Smooth muscle cell of the pulmonary artery (primary cell): ENCODE measurements at places on chromosomes 1 and 21. TPM values are rescaled to one million over a fixed set of nuclear protein-coding genes. Genes with fewer than 3 reads are reported as not detected.

Gene LEPR
- total RNA-seq = 41.7 and 43.2 TPM in 2 replicates

Gene FCRLA
- 0.17 and 0.72 TPM in 2 replicates for total RNA-seq

Gene SPRR2E
- total RNA-seq = not detected in 2 replicates

Gene ZFYVE9
- 40.7 and 45.1 TPM in 2 replicates for total RNA-seq

Gene LMX1A
- total RNA-seq = not detected in 2 replicates

Gene IL10
- not detected in 2 replicates for total RNA-seq
